Lower lobe of right lung (tissue), 2 donors: ENCODE measurements at places on chromosomes 3 and 15.
A peak's percentile ranks its signal among the peaks of the same experiment; 100 is the strongest.

- H3K4me3 ChIP-seq: peak overlapping the region; percentile 29
- H3K27me3 ChIP-seq: no peaks in the 10 kb centered on the region
- no peaks in the 10 kb centered on the region for H3K36me3 ChIP-seq
- peak; percentile 46 for DNase-seq
- peaks cover 10% of the 10 kb centered on the region for H3K4me1 ChIP-seq
Observed at GRCh38 chr3:114213627-114214541, 23.5 kb downstream of the ZNF80 start.

GRCh38 chr3:8838234-8838633, 68.8 kb upstream of the OXTR start:
- no peak overlapping the region for H3K4me3 ChIP-seq
- H3K4me1 ChIP-seq: no peaks in the 10 kb centered on the region
- no peak for DNase-seq
- H3K27me3 ChIP-seq: no peaks in the 10 kb centered on the region
- H3K27ac ChIP-seq: no peak overlapping the region

DNA sequence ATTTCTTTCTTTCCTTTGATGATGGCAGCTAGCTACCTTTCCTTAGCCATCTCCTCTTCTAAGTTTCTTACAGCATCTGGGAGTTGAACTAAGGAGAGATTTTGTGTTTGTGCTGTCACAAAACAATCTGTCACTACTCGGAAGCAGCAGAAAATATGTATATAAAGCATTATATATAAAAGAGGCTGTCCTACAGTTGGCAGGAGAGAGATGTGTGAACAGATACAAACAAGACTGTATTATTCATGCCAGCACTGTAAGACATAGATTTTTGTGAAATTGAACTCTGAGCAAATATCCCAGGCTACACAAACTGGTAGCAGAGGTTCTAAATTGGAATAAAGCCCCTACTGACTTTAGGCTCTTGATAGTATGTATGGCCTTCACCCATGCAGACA, 577.5 kb upstream of the NECTIN3 start:
- H3K27me3 ChIP-seq: no peaks in the 10 kb centered on the region
- H3K4me3 ChIP-seq: no peak overlapping the region
- DNase-seq: no peak
- H3K4me1 ChIP-seq: no peaks in the 10 kb centered on the region

GRCh38 chr15:95429345-95429744, 901.2 kb upstream of the NR2F2 start:
- no peak for DNase-seq
- no peaks in the 10 kb centered on the region for H3K36me3 ChIP-seq
- no peaks in the 10 kb centered on the region for H3K4me1 ChIP-seq
- H3K27me3 ChIP-seq: no peaks in the 10 kb centered on the region
- no peak overlapping the region for H3K4me3 ChIP-seq
- H3K27ac ChIP-seq: no peak overlapping the region

DNA sequence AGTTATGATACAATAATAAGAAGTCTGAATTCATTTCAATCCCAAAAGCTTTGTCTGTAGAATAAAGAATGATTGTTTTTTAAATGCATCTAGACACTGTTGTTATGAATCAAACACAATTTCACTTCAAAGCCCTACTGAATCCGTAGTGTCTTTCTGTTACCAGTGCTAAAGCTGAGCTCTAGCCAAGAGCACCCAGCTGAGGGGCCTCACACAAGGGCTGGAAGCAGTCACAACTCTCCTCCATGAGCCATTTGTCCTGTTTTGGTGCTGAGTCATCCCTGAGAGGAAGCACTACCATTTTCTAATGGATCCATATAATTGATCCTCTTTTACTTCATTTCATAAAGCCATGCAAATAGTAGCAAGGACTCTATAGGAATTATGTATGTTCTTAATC, 158.2 kb upstream of the ANKRD28 start:
- H3K4me1 ChIP-seq: no peaks in the 10 kb centered on the region
- no peaks in the 10 kb centered on the region for H3K36me3 ChIP-seq
- H3K4me3 ChIP-seq: no peak overlapping the region
- no peaks in the 10 kb centered on the region for H3K27me3 ChIP-seq

- H3K27ac ChIP-seq: no peak overlapping the region
- no peaks in the 10 kb centered on the region for H3K27me3 ChIP-seq
- no peaks in the 10 kb centered on the region for H3K36me3 ChIP-seq
- H3K4me3 ChIP-seq: no peak overlapping the region
- DNase-seq: no peak
Observed at GRCh38 chr3:127488141-127488672, 102.3 kb downstream of the TPRA1 start.
